ENCODE measurements at places on chromosomes 2 and 18.

- no peak for DNase-seq
Observed at GRCh38 chr2:575030-575726, 102.0 kb downstream of the TMEM18 start.

- no peak for DNase-seq
Observed at GRCh38 chr2:135954020-135954601, 31.3 kb downstream of the DARS1 start.

DNA sequence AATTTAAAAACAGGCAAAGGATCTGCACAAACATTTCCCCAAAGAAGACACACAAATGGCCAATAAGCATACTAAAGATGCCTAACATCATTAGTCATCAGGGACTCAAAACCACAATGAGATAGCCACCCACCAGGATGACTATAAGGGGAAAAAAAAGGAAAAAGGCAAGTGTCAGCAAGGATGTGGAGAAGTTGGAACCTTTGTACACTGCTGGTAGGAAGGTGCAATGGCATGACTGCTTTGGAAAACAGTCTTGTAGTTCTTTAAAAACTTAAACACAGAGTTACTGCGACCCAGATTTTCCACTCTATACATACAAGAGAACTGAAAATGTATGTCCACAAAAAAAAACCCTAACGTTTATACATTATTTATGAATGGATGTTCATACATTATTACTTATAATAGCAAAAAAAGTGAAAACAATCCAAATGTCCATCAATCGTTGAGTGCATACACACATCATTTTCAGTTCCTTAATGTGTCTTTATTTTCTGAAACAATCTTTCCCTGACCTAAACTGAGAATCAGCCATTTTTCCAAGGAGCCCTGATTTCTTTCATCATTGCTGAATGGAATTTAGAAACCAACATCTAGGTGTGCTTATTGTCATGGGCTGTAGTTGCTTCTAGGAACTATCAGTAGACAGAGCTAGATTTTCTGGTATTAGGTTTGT is 64.7 kb upstream of the TLK1 start:
- DNase-seq = no peak

DNA sequence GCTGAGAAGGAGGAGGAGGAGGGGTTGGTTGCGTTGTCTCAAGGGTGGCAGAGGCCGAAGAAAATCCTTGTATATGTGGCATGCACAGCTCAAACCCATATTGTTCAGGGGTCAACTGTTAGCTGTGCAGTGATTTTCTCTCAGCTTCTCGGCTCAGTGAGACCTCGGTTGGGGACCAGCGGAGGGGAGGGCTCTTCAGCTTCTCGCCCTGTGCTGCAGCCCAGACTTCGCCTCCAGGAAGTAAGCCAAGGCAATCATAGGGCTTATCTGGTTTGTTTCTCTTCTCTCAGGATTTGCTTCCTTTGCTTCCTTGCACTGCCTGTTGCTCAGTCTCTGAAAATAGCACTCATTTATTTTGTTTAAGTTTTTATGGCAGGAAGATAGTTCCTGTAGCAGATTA is 85.5 kb downstream of the SOWAHC start:
- DNase-seq = no peak

- DNase-seq = no peak
Observed at GRCh38 chr2:136798766-136799165, 33.4 kb downstream of the THSD7B start.

DNA sequence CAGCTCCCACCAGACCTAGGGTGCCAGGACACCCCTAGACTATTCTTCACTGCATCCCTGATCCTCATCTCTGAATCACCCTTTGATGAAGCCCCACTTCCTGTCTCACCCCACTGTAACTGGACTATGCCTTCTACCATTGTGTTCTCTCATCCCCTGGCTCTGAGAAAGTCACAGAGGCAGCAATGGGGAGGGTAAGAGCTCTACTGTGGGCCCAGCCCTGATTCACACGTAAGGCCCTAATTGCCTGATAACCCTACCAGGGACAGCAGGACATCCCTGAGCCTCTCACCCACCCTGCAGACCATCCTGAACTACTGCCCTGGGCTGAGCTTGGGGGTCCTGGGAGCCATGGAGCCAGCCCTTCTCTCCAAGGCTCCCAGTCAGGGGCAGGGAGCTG is 1.5 kb upstream of the PROM2 start:
- DNase-seq = no peak

Data from stimulated activated CD4-positive, alpha-beta T cell treated with anti-CD3 and anti-CD28 coated beads, Interleukin-1b, Interleukin-23, amount 100 ng/mL, for 24 hours (primary cell).